AG04449 (cell line): ENCODE measurements at places on chromosomes 7 and 10.

- DNase-seq, result no peak
Measured at GRCh38 chr10:119687192-119688032, 36.2 kb downstream of the BAG3 start.

- DNase-seq, result no peak
Measured at GRCh38 chr10:116124777-116125176, 148.2 kb downstream of the GFRA1 start.

DNA sequence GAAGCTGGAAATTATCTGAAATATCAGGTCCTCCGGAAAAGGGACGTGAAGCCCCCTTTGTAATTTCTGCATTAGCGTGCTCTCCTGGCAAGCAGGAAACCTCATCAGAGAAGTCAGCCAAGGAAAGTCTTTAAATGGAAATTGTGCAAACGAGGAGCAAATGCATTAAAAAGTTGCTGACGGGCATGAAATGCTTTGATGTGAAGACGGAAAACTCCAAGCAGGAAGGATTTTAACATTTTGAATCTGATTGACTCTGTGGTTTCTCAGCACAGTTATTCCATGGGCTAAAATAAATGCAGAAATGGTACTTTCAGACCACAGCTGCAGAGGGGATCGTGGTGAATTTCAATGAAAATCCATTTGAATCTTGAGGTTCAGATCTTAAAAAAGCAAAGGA, 167.8 kb downstream of the AHR start:
- DNase-seq, result no peak

GRCh38 chr10:67506083-67506756, 189.8 kb downstream of the CTNNA3 start:
- DNase-seq, result no peak

DNA sequence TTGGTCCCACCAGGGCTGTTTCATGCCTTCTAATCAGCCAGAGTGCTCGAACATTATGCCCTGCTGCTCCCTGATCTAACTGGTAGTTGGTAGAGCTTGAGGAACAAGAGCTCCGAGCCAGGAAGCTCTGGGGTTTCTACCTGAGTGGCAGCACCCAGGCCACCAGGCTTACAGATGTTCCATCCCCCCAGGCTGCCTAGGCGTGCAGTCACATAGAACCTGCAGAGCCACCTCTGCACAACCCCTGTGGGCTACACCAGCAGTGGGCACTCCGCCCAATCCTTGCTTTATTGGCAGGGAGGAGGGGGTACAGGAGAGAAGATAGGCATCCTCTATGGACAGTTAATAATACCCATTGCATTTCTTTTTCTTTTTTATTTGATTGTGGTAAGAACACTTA, 21.8 kb downstream of the MAP3K8 start:
- DNase-seq, result no peak

DNA sequence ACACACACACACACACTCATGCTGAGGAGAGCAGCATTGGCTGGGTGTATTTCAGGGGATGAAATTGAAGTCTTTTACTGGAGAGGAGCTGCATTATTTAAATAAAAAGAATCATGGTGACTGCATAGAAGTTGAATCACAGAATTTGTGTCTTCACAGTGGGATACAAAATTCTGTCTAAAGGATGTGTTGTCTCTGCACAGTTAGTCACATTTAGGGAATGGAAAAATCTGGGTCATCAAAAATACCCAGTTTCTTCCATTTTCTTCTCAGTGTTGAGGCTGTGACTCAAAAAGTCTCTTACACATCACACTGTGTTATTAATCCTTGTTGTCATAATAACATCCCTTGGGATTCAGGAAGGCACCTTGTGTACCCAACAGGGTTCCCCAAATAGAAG, 10.9 kb downstream of the PAPSS2 start:
- no peak for DNase-seq

DNA sequence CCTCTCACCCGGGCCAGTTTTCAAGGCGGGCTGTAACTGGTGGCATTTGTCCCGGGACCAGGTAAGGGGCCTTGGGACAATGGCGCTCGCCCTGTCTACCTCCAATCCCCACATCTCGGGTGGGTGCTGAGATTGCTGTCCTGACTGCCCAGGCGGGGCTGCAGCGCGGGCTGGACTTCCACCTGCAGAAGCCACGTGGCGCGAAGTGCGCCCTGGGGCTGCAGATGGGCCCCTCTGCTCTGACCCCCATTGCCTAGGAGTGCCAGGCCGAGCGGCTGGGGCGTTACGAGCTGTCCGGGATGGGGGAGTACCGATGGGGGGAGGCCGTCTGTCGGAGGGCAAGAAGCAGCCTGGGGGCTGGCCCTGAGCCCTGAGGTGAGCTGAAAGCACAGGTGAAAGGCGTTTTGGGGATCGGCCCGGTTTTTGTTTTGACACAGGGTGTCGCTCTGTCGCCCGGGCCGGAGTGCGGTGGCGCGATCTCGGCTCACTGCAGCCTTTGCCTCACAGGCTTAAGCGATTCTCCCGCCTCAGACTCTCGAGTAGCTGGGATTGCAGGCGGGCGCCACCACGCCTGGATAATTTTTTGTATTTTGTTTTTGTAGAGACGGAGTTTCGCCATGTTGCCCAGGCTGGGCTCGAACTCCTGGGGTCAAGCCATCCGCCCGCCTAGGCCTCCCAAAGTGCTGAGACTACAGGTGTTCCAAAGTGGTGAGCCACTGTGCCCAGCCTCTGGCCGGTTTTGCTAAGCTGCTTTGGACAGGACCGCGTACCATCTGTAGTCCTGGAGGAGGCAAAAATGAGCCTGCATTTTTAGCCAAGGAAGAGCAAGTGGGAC, at the start of gene SFXN2:
Gene SFXN2, plus strand, starts transcription at position 16 of the 835 bp plus-strand sequence. CDS start 12,001 bp downstream, outside the sequence.
- no peak for DNase-seq

- DNase-seq, result no peak
Measured at GRCh38 chr7:151064454-151064853, 5.1 kb downstream of the SLC4A2 start.

GRCh38 chr7:30104157-30104556, 30.6 kb upstream of the MTURN start:
- DNase-seq, result no peak

GRCh38 chr10:59627366-59628018, 82.2 kb downstream of the SLC16A9 start:
- no peak for DNase-seq

GRCh38 chr7:75842836-75843446, 29.3 kb upstream of the CCL24 start:
- DNase-seq, result peak; percentile 42

- no peak for DNase-seq
Measured at GRCh38 chr10:78506614-78507013, 473.0 kb downstream of the RPS24 start.

DNA sequence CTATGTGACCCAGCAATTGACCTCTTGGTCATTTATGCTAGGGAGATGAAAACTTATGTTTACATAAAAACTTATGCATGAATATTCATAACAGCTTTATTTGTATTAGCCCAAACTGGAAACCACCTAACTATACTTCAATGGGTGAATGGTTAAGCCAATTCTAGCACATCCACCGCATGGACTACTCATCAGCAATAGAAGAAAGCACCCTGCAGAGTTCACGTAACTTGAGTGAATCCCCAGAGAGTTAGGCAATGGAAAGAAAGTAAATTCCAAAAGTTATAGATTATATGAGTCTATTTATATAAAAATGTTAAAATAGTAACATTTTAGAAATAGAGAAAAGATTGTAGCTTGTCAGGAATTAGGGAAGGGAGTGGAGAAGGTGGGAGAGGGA, 60.2 kb upstream of the NRG3 start:
- DNase-seq, result no peak

GRCh38 chr10:68496072-68496471, 24.3 kb upstream of the DNA2 start:
- DNase-seq, result no peak

GRCh38 chr10:34710391-34710751, 104.7 kb downstream of the PARD3 start:
- no peak for DNase-seq

GRCh38 chr7:127650847-127651555, 993 bp upstream of the SND1 start:
- DNase-seq, result no peak

GRCh38 chr7:153433223-153433622, 619.0 kb upstream of the DPP6 start:
- DNase-seq, result no peak

DNA sequence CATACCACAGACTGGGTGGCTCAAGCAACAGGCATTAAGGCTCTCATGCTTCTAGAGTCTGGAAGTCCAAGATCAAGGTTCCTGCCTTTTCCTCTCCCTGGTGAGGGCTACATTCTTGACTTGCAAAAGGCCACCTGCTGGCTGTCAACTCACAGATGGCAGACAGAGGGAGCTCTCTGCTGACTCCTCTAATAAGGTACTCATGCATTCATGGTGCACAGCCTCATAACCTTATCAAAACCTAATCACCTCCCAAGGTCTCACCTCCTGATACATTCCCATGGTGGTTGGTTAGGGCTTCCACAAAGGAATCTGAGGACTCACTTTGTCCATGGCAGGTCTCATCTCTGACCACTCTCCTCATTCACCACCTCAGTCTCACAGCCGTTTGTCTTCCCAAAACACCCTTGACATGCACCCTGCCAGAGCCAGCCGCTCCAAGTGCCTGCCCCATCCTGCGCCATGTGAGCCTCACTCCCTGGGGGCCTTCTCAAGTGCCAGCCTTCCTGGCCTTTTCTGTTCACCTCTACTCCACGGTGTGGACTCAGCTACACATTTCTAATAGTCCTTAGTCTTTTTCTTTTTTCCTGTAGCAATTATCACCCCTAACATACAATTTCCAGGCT, 400.3 kb upstream of the ADARB2 start:
- DNase-seq, result no peak

GRCh38 chr7:151448261-151449252, 8.6 kb upstream of the CRYGN start:
- no peak for DNase-seq

DNA sequence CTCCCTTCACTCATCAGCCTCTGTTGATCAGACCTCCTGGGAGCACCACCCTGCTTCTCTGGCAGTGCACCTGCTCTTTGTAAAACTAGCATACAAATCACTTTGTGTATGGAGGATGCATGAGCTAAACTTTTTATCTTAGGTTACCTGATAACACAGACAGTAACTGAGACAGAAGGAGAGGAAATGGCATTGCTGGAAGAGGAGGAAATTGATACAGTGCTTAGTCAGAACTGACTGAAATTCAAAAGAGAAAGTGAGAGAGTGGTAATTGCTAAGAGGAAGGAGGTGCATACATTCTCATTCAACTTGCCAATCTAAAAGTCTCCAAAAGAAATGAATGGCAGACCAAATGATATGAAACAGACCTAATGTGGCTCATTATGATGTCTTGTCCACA, 1120.7 kb downstream of the GATA3 start:
- DNase-seq, result no peak

- no peak for DNase-seq
Measured at GRCh38 chr7:477626-478220, 41.9 kb downstream of the PDGFA start.

DNA sequence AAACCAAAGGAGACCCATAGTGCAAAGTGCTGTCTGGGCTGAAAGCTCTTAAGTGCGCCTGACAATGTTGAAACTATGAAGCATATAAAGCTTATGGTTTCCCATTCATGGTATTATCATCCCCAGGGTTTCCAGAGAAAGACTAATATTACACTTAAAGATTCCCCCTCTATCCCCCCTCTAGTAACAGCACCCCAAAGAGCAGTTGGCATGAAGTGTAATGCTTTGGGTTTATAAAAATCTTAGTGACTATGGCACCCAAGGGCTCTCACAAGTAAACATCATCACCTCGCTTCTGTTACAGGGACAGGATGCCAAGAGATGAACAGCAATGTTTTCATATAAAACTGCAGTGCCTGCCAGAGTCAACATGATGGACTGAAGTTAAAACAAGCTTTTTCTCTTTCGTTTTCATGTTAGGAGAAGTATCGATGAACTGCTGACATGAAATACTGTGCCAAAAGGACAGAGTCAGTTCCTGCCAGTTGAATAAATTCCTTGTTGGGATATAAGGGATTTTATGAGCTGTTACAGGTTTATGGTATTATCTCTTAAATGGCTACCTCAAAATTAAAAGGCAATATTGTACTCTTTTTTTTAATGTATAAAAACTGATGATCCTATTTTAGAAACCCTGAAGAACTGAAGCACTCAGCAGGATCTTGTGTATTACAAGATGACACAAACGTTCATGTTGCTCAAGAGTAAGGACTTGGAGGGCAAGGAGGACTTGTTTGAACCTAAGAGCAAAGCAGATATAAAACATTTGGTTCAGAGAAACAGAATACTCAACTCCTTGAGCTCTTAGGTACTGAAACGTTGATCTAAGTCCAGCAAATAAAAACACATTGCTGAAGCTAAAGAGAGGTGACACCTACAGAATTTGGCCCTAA, 203.7 kb upstream of the IMMP2L start:
- no peak for DNase-seq

GRCh38 chr7:111605246-111605645, 43.0 kb upstream of the IMMP2L start:
- no peak for DNase-seq

DNA sequence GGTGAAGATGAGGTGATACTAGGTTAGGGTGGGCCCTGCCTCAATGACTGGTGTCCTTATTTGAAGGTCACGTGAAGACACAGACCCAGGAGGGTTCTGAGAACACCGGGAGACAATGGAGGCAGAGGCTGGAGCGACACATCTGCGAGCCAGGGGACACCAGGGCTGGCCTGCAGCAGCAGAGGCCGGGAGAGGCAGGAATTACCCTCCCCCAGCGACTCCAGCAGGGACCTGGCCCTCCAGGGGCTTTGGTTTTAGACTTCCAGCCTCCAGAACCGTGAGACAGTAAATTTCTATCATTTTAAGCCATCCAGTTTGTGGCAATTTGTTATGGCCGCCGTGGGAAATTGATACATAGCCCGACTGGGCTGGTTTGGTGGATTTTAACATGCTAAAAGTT, 152.2 kb downstream of the DNAJB6 start:
- DNase-seq, result no peak

DNA sequence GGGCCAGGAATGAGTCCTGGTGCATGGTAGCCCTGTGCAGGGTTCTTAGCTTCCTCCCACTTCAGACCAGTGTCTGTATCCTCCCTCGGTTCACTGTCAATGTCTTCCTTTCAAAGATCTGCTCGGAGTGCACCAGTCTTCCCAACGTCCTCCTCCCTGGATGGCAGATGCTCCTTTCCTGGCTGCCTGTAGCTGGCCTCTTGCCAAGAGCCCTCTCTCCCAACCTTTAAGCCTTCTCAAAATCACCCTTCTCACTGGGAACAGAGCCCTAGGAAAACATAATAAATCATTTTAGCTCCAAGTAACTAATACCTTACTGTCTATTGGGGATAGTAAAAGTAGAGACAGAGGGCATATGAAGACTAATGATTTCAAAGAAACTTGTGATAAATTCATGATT, 490.6 kb downstream of the CCSER2 start:
- no peak for DNase-seq

- no peak for DNase-seq
Measured at GRCh38 chr10:33295851-33296250, 38.6 kb downstream of the NRP1 start.

GRCh38 chr10:110279407-110279986, 25.2 kb downstream of the SMNDC1 start:
- DNase-seq, result no peak

- DNase-seq, result no peak
Measured at GRCh38 chr10:16483241-16483917, 38.3 kb downstream of the C1QL3 start.

- no peak for DNase-seq
Measured at GRCh38 chr7:117273814-117274225, 49.0 kb downstream of the WNT2 start.

- no peak for DNase-seq
Measured at GRCh38 chr7:18638594-18639452, 143.3 kb downstream of the HDAC9 start.

GRCh38 chr7:23955145-23955544, 245.1 kb downstream of the STK31 start:
- DNase-seq, result no peak
